ENCODE measurements at places on chromosomes 11 and 22.

DNA sequence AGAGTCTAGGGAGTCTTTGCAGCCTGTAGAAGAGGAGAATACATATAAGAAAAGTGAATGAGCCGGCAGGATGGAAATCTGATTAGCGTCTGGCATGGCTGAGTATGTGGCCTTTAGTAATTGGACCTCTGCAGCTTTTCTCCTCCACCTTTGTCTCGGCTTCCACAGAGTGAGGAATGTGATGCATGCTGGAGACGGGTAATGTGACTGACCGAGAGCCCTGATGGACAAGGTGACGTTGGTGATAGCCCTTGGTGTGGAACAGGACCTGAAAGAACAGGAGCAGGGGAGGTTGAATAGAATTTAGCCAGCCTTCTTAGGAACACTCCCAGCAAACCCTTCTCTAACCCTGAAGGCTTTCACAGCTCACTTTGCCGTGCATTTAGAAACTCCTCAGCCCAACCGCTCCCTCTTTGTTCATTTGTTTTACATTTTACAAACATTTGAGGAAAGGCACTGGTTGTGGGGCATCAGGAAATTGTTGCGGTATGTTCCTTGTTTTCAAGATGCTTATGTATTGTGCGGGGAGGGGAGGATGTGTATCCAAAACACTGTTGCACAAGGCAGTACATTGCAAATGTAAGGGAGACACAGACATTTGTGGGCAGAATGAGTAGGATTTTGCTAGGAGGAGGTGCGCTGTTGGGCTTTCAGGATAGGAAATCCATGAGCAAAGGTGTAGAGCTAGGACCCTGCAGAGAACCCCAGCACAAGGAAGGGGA is 6.9 kb downstream of the GTPBP1 start:
- no peak for DNase-seq

DNA sequence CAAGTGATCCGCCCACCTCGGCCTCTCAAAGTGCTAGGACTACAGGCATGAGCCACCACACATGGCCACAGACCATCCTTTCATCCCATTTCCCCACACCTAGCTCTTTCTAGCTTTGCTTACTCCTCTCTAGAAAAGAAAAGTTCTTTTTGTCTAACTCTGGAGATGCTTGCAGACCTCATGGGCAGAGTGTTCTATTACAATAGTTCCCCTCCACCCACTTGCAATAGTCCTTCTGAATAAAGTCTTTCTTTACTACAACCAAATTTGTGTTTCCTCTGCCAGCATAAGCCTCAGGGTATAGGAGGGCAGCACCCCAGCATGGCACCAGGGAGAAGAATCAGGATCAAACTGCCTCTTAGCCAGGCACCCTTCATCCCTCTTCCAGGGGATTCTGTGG is 18.8 kb upstream of the RTL6 start:
- DNase-seq: peak; percentile 11

DNA sequence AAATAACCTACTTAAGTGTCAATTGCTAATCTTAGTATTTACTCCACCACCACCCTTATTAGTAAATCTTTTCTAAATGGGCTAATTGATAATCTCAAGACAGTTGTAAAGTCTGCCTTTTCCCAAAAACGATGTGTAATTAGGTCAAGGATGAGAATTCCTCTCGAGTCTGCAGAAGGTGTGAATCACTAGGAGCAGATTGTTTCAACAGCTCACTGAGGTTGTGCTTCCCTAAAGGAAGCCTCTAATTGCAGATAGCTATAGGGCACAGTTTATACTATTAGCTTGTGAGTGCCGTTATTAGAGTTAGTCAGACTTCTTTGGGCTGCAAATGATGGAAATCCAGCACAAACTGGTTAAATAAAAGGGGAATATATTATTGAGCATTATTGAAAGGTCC is 84.9 kb downstream of the C11orf91 start:
- no peak for DNase-seq

DNA sequence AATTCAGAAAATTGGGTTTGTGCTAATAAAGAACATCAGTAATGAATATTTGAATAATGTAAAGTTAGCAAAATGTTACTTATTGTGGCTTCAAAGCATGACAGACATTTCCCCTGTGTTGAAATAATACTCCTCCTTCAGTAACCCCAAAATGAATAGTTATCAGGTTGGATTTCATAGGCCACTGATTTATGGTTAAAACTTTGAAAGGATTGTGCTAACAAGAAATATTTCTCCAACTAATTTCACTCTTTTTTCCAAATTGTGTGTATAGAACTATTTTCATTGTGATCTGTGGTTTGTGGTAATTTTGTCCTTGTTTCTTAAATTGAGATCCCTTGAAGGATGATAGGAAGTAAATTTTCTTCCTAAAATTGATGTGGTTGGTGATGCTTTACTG is 7.9 kb downstream of the DDX10 start:
- DNase-seq: no peak

DNA sequence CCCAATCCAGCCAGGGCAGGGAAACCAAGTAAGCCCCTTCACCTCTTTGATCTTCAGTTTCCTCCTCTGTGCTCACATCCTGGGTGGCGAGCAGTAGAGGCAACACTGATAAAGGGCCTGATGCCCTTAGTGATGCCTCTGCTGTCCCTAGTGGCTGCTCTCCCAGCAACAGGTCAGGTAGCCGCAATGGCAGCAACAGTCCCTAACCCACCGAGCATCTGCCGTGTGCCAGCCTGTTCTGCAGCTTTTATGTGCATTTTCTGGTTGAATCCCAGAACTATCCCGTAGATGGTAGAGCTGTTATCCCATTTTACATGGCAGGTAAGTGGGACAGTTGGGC is 5.2 kb downstream of the SCYL1 start:
- peak; percentile 70 for DNase-seq

DNA sequence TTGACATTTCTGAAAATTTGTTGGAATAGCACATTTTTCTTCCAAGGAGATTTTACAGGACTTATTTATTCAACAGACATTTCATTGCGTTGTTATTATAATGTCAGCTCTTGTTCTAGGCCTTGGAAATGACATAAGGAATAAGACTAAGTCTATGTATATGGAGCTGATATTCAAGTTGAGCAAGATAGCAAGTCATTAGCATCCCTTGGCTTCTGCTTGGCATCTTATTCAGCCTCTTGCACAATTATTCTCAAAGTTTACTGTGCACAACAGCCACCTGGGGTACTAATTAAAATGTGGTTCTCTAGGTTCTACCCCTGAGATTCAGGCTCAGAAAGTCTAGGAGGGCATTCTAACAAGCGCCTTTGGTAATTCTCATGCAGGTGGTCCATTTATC is 304.8 kb upstream of the DDI1 start:
- DNase-seq: no peak

- DNase-seq: no peak
Observed at GRCh38 chr11:122405547-122406341, 249.8 kb upstream of the UBASH3B start.

- DNase-seq: no peak
Observed at GRCh38 chr11:111736181-111736590, 30.0 kb downstream of the PPP2R1B start.

DNA sequence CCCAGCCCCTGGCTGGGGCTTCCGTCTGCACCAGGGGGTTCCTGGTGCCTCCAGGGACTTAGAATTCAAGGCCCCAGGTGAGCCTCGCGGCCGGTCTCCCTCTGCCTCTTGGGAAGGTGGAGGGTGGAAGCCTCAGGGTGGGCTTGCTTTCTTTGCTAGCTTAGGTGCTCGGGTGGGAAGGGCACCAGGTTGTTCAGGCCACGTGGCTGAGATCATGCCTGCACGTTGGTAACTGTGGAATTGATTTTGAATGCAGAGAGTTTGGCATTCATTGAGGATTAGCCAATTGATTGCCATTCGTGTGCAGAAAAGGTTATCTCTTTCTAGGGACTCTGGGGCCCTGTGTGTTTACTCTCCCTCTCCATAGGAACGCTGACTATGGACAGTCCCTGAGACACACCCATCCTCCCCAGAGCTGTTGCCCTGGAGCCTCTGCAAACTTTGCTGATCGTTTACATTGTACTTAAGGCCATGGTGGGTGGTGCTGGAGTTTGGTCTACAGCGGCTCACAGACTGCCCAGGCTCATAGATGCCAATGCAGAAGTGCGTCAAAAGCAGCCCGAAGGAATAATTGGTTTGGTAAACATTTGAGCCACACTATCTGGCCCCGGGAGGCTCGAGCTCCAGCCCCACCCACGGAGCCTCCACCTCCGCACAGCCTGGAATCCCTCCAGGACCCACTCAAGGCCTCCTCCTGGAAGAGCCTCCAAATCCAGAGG is 1457.7 kb downstream of the BRD1 start:
- DNase-seq: no peak

DNA sequence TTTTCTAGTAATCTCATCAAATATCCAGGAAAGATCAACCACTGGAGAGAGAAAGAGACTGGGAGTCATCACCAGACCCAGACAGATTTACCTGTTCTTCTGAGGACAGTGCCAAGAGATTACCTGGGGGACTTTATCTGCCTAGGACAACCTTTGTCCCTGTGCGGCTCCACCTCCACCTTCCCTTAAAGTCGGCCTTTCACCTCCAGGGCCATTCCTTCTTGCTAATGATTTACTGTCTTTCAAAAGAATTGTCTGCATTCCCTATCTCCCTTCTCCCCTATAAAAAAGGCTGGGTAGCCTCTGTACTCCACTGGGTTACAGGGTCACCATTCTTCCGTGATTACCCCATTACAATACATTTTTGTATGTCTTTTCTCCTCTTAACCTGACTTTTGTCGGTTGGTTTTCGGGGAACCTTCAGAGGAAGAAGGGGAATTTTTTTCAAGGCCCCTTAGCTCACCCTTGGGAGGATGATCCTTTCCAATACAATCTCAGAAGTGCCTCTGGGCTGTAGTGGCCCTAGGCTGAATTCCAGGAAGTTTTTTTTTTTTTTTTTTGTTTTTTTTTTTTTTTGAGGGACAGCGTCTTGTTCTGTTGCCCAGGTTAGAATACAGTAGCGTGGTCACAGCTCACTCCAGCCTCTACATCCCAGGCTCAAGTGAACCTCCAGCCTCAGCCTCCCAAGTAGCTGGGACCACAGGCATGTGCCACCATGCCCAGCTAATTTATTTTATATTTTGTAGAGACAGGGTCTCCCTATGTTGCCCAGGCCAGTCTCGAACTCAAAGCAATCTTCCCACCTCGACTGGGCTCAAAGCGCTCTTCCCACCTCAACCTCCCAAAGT is 1.5 kb upstream of the HMOX1 start:
- no peak for DNase-seq

DNA sequence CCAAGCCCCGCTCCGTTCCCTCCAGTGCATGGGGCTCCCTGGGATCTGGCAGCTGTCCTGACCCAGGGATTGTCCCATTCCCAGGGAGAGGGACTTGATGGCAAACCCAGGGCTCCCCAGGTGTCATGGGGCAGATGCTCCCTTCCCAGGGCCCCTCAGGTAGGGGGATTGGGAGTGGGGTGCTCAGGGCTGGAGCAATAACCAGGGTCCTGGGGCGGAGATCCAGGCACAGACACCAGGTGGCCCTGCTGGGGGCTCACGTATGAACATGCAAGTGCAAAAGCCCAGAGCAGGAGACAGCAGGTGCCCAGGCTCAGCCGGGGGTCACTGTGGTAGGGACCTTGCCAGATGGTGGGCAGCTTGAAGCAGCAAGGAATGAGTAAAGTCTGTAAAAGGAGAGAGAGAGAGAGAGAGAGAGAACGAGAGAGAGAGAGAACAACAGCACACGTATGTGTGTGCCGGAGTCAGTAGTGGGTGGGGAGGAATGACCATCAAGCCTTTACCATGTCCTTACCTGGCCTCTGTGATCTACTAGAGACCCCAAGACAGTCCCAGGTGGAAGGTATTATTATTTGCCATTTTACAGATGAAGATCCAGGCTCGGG is 19.3 kb upstream of the MPPED1 start:
- no peak for DNase-seq

DNA sequence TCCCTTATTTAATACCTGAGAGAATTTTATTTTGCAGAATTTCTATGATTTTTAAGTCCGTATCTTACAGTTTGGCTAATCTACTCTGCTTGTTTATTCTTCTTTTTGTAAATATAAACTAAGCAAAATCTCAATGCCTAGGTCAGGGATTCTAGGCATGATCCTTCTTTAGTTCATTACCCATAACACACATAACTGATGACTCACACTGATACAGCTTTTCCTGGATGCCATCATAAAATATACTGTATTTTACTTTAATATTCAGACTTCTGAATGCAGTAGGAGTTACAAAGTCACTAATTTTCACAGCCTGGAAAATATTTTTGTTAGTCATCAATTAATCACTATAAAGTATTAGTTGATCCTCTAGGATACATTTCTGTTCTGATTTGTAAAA is 898.2 kb upstream of the RAG2 start:
- DNase-seq: no peak

DNA sequence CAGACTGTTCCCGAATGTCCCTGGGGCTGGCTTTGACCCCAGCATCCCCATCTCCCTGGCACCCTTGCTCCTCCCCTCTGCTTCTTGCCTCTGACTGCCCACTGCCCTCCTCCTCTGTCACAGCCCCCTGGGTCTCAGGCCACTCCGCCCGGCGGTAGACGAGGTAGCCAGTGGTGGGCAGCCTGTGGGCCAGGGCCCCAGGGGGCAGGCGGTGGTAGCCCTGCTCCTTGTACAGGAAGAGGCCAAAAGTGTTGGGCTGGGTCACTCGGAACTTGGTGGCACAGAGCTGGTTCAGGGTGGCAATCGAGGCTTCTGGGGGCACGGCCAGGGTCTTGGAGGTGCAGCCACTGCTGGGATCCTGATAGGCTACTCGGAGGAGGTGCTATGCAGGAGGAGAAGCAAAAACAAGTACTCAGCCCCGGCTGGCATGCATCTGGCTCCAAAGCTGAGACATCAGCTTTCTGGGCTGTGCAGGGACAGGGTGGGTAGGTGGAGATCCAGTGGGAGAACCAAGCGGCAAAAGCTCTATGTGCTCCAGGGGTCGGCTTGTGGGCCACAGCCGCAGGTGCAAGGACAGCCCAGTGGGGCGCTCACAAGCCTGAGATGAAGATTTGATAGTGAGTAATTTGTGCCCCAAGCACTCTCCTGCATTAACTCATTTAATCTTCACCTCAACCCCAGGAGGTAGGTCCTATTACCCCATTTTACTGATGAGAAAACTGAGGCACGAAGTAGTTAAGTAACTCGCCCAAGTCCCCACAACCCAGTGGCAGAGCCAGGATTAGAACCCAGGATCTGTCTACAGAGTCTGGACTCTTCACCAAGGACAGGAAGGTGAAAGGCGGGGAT is 3.6 kb downstream of the RIN1 start:
- no peak for DNase-seq

GRCh38 chr11:126135235-126136176 is 72.8 kb upstream of the CDON start:
- DNase-seq: no peak

DNA sequence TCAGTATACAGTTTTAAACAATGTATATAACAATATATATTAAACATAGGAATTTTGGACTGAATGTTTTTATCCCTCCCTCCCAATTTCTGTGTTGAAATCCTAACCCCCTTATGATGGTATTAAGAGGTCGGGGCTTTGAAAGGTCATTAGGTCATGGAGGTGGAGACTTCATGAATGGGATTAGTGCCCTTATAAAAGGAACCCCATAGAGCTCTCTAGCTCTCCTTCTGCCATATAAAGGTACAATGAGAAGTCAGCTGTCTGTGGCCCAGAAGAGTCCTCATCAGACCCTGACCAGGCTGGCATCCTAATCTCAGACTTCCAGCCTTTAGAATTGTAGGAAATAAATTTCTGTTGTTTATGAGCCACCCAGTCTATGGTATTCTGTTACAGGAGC is 6.5 kb downstream of the NNMT start:
- DNase-seq: no peak
